Endodermal cell (in vitro differentiated cells): ENCODE measurements at places on chromosomes 7 and 10. TPM values are rescaled to one million over a fixed set of nuclear protein-coding genes. Genes with fewer than 3 reads are reported as not detected.

DNA sequence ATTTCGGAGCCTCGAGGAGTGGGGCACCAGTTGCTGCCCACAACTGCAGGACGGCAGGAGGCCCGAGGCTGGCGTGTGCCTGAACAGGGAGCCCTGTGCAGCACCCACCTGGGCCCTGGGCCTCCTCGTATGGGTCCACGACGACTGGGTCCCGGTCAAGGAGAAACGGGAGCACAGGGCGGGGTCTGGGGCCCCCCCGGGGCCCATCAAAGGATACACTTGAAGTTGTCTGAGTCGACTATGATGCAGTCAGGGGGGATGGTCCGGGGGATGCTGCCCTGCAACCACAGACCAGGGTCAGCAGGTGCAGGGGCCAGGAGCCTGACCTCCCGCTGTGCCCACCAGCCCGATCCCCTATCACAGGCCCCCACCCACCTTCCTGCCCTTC, 28.5 kb upstream of the NKX6-2 start:
- peak; percentile 23 for DNase-seq

DNA sequence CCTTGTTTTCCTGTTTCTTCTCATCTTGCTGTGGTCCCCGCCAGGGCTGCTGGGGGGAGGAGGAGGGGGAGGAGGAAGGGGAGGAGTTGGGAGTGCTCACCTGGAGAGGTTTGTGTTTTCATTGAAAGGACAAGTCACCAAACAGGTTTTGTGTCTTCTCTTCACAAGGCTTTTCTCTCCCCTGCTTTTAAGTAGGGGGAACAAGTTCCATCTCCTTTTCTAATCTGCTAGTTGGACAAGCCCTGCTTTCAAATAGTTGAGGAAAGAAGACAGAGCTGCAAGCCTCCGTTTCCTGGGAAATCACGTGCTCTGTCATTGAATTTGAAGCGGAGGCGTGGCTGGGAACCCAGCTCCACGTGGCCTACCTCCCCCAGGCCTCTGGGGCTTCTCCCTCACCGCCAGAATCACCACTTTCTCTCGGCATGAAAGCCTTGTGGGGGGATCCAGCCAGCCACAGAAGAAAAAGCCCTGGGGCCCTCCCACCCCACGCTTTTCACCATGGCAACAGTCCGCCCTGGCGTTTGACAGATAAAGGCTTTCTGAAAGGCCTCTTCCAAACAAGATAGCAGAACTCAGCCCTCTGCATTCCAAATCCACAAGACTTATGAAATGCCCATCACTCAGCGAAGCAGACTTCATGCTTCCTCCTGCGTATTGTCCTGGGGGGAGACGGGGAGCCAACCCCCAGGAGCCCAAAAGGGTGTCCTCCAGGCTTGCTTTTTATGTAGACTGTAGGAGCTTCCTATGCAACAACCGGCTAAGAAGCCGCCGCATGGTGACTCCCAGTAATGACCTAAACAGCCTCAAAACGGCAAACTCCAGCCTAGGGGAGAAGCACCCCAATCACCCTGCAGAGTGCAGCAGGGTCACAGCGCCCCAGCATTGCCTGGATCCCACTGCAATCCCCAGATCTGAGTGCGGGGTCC, 51.7 kb downstream of the PROSER2 start:
- peak; percentile 90 for DNase-seq

- no peak for DNase-seq
These were observed 28.3 kb upstream of the AFAP1L2 start for GRCh38 chr10:114432566-114433093.

DNA sequence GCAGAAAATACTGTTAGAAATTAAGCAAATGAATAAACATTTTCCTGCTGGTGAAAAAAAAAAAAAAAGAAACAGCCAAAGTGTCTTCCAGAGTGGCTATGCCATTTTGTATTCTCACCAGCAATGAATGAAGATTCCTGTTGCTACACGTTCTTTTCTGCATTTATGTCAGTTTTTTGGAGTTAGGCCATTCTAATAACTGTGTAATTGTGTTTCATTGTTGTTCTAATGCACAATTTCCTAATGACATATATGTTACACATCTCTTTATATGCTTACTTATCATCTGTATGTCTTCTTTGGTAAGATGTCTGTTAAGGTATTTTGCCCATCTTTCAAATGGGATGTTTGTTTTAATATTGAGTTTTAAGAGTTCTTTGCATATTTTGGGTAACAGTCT, 213.7 kb downstream of the ITGB1 start:
- no peak for DNase-seq

- no peak for DNase-seq
These were observed 95.9 kb upstream of the EGR2 start for GRCh38 chr10:62912086-62912485.

DNA sequence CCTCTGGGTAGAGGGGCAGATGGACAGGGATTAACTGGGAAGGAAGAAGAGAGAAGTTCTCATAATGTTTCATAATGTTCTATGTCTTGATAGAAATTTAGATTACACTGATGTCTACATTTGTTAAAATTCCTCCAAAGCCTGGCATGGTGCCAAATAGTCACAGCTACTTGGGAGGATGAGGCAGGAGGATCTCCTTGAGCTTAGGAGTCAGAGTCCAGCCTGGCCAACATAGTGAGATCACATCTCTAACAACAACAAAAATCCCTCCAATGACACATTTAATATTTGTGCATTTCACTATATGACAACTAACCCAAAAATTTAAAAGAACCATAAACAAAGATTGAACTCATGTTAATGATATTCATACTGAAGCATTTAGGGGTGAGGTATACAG, 33.0 kb upstream of the PPP1R3C start:
- DNase-seq = no peak

GRCh38 chr10:5168897-5169420, 16.0 kb downstream of the AKR1C8 start:
- DNase-seq = no peak

- DNase-seq = no peak
These were observed 869 bp upstream of the LOXL4 start for GRCh38 chr10:98268694-98269431.

GRCh38 chr10:113554214-113554613, 1.4 kb downstream of the HABP2 start:
- no peak for DNase-seq

DNA sequence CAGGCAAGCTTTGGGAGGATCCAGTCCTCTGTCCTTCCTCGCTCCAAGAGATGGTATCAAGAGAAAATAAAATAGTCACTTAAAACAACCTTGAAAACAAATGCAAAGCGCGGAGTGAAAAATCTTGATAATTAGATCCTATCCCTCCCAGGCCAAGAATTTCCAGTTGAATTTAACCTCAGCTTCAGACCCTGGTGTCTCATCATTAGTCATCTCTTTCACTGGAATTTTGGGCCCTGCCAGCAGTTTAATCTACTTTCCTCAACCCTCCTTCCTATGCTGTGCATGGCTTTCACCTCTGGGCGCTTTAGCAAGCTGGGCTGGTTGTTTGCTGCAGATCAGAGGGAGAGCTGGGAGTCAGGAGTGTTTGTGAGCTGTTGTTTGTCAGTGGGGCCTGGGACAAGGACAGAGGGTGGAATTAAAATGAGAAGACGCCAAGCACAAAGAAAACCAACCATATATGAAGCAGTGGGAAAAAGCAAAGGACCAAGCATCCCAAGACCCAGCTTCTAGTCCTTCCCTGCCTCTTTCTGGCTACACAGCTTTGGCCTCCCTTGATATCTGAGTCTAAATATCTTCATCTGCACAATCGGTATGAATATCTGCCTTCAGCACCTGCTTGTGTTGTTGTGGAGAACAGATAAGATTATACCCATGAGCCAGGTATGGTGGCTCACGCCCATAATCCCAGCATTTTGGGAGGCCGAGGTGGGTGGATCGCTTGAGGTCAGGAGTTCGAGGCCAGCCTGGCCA, 13.5 kb downstream of the MYOF start:
- DNase-seq = no peak

- DNase-seq = peak; percentile 70
These were observed 3.6 kb downstream of the ZSCAN21 start for GRCh38 chr7:100053215-100053614.

DNA sequence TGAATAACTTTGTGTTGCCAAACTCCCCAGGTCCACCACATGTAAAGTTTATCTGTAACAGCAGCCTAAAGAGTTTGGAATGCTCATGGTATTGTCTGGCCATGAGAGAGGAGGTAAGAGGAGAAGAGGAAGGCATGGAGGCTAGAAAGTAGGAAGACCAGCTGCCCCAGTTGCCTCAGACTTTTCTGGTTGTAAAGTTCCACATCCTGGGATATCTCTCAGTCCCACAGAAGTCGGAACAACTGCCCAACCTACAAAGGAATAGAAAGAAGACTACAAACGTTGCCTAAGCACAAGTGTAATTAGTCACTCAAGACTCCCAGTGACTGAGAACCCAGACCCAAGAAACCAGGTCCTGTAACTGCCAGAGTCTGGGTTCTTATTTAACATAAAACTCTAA, 47.3 kb downstream of the CREB3L2 start:
- DNase-seq = no peak

- DNase-seq = no peak
These were observed 11.3 kb downstream of the KCNIP2 start for GRCh38 chr10:101832325-101832771.

Gene PNLIPRP3
- not detected in 2 replicates for total RNA-seq

Gene MMRN2
- 0.79 and 1.3 TPM in 2 replicates for total RNA-seq

Gene UBE3C
- total RNA-seq = 34.3 to 61.6 TPM (median 53.4 TPM) in 3 replicates
